ENCODE measurements at places on chromosomes 16 and 17. TPM values are rescaled to one million over a fixed set of nuclear protein-coding genes. Genes with fewer than 3 reads are reported as not detected.

The HOXB9 gene
- total RNA-seq: not detected

GRCh38 chr17:56313201-56313600 is 159.9 kb downstream of the ANKFN1 start:
- ATAC-seq: no peak

The PRSS36 gene
- 4.3 TPM for total RNA-seq

GRCh38 chr17:73541111-73541510 is 103.1 kb downstream of the SDK2 start:
- peak; percentile 78 for ATAC-seq

The LITAFD gene
- total RNA-seq: 0.19 TPM

DNA sequence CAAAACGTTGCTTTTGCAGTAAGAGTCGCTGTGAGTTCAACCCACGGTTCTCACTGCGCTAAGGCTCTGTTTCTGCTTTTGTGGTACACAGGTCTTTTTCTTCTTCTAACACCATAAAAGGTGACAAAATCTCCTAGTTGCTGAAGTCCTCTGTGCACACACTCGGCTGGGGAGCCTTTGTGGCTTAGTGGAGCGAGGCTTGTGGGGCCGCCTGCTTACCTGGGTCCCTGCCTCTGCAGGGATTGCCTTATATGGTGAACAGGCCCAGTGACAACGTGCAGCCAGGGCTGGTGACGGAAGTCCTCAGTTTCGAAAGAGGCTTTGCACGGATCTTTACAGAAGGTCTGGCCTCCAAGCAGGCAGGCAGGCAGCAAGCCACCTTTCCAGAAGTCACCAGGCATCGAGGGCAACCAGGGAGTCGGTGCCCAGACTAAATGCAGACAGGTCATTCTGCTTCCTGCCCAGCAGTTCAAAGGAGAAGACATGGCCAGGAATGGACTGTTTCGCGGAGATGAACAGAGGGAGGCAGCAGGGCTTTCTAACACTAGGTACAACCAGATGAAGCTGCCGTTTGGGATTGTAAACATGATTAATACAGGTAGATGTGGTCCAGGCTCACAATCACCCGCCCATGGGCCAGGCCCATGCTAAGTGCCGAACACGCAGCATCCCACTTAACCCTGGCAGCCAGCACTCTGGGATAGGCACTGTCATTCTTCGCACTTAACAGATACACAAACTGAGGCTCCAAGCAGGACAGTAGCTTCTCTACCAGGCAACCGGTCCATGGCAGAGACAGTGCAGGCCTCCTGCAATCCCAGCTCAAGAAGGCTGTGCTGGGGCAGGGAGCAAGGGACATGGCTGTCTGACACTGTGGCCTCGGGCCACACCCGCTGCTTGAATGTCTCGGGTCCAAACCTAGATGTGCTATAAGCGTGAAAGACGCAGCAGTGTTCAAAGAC is 10.7 kb upstream of the MEAK7 start:
- ATAC-seq: no peak

The PYDC1 gene
- 0.22 TPM for total RNA-seq

- ATAC-seq: peak; percentile 95
Measured at GRCh38 chr17:17900615-17901520, 64.1 kb upstream of the SREBF1 start.

GRCh38 chr16:272633-273546 is 2.9 kb downstream of the RGS11 start:
- no peak for ATAC-seq

GRCh38 chr17:66240630-66241029 is 11.4 kb upstream of the APOH start:
- ATAC-seq: no peak

DNA sequence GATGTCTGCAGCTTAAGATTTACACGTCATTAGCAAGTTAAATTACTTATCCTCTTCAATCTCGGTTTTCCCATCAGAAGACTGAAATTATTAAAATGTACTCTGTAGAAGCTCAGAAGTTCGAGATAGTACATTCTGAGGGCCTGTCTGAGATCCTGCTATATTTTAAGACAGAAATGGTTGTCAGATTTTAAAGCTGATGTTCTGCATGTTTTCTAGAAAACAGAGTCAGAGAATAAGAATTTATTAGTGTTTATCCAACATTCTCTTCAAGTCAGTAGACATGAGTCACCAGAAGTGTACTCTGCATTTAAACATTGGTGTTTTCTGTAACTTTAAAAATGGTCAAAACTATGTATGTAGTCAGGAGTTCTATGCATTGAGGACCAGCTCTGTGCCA is 155.2 kb upstream of the MYOCD start:
- no peak for ATAC-seq

The RASL10B gene
- total RNA-seq: 6.9 TPM

The CEMP1 gene
- total RNA-seq: 2.8 TPM

GRCh38 chr17:74578979-74579378 is 11.7 kb upstream of the CD300H start:
- no peak for ATAC-seq

The ABCA8 gene
- 3.3 TPM for total RNA-seq

GRCh38 chr16:3578610-3579551 is 1.7 kb upstream of the NLRC3 start:
- ATAC-seq: no peak

Data from motor neuron (in vitro differentiated cells).